ENCODE measurements at places on chromosomes 16 and 17. TPM values are rescaled to one million over a fixed set of nuclear protein-coding genes. Genes with fewer than 3 reads are reported as not detected.

The VAC14 gene
- 44.5 TPM for total RNA-seq

- no peak overlapping the region for H3K4me3 ChIP-seq
- H3K4me1 ChIP-seq = no peaks in the 10 kb centered on the region
- H3K36me3 ChIP-seq = no peaks in the 10 kb centered on the region
- H3K27ac ChIP-seq = no peak overlapping the region
- no peaks in the 10 kb centered on the region for H3K27me3 ChIP-seq
Observed at GRCh38 chr16:26155221-26155620, 463.5 kb downstream of the HS3ST4 start.

The SLC5A11 gene
- total RNA-seq = 3.7 TPM

GRCh38 chr16:86946396-86946795 lies 368.0 kb downstream of the FOXL1 start:
- peaks cover 81% of the 10 kb centered on the region for H3K27me3 ChIP-seq
- no peaks in the 10 kb centered on the region for H3K36me3 ChIP-seq
- H3K4me1 ChIP-seq = no peaks in the 10 kb centered on the region
- no peak for DNase-seq

The TPSB2 gene
- not detected for total RNA-seq
